ENCODE measurements at places on chromosomes 4 and X.

DNA sequence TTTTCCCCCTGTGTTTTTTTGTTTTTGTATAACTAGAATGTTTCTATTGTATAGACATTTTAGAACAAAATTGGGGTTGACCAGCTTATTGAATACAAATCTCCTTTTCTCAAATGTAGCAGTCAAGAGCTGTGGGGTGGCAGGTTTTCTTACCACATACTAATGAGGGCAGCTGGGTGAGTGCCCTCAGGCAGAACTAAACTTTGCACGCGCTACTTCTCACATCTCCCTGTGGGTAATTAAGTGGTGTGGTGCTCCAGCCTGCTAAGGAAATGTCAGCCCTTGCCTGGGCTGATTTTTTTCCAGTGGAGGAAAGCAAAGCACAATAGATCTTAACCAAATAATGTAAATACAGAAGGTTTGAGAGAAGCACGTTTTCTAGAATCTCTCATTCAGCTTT, 717.6 kb upstream of the TENM3 start:
- no peak overlapping the region for H3K4me3 ChIP-seq
- no peak for DNase-seq
- H3K27me3 ChIP-seq, result peaks cover 6% of the 10 kb centered on the region
- H3K27ac ChIP-seq, result no peak overlapping the region

DNA sequence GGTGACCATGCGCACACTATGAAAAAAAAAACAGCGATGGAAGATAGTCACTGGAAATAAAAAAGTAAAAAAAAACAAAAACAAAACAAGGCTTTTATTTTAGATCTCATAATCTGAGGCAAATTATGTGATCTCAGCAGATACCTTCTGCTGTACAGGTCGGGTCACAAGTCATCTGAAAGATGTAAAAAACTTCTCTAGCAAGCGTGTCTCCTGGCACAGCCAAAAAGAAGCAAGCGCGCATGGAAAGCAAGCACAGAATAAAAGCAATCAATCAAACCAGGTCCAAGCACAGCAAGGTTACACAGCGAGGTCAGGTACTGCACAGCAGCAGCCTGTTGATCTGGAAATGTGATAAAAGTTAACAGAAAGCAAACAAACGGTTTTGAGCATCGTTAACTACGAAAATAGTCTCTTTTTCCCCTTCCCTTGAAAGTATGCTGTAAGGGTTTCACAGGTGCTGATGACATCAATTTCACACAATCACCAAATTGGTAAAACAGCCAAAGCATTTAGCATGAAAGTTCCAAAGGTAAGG, 79.3 kb upstream of the MTNR1A start:
- H3K27me3 ChIP-seq, result no peaks in the 10 kb centered on the region
- DNase-seq, result no peak
- H3K27ac ChIP-seq, result no peak overlapping the region
- peaks cover 55% of the 10 kb centered on the region for H3K36me3 ChIP-seq
- no peak overlapping the region for H3K4me3 ChIP-seq
- no peaks in the 10 kb centered on the region for H3K4me1 ChIP-seq

DNA sequence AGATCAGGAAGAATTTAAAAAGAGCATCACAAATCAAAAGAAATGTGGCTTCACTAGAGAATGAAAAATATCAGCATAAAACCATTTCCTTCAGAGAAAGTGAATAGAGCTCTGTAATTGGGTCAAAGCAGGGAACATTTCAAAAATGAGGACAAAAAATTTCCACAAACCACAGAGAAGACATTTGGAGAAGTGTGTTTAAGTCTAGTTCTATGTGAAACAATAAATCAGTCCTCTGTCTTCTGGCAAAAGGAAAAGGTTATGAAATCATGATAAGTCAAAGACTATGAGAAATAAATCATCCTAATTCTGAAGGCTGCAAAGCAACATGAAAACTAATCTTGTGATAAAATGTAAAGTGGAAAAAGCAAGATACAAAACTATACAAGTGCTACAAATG, 27.9 kb downstream of the SMPX start:
- no peak for DNase-seq
- peaks cover 3% of the 10 kb centered on the region for H3K27me3 ChIP-seq
- no peaks in the 10 kb centered on the region for H3K4me1 ChIP-seq
- no peaks in the 10 kb centered on the region for H3K36me3 ChIP-seq
- H3K4me3 ChIP-seq, result no peak overlapping the region
- no peak overlapping the region for H3K27ac ChIP-seq

DNA sequence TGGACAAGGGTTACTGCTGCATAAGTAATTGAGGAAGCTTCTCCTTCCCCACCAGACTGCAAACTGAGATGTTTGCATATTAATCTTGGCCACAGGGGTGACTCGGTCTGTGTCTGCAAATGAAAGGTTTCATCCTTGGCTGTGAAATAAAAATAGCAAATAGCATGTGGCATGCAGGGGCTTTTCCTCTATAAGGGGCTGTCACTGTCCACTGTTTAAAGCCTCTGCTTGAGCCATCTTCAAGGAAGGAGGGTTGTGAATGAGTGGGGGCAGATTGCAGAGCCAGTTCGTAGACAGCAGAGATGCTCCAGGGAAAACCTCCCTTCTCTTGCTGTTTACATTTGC, 33.3 kb downstream of the TMSB4X start:
- H3K4me1 ChIP-seq, result peaks cover 7% of the 10 kb centered on the region
- H3K27me3 ChIP-seq, result no peaks in the 10 kb centered on the region
- H3K36me3 ChIP-seq, result no peaks in the 10 kb centered on the region
- H3K27ac ChIP-seq, result peak overlapping the region; percentile 26
- no peak overlapping the region for H3K4me3 ChIP-seq
- peak; percentile 34 for DNase-seq

GRCh38 chr4:12975511-12975910, 508.6 kb downstream of the RAB28 start:
- H3K4me1 ChIP-seq, result no peaks in the 10 kb centered on the region
- H3K36me3 ChIP-seq, result no peaks in the 10 kb centered on the region
- no peaks in the 10 kb centered on the region for H3K27me3 ChIP-seq
- no peak overlapping the region for H3K4me3 ChIP-seq
- no peak overlapping the region for H3K27ac ChIP-seq

DNA sequence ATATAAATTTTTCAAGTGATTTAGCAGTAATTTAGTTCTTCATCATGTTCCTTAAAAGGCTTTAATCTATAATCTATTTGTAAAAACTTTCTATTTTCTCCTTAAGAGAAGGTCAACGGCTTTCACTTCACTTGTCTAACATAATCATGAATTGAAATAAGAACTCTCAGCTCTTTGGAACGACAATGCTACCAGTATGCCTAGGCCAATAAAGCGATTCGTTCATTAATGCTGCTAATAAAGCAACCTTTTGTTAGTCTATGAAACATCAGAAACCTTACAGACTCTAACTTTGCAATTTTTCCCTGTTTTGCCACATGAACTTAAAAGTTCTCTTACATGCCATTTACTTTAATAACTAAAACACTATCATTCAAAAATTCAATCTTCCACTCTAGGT, 47.6 kb downstream of the FBXW7 start:
- no peaks in the 10 kb centered on the region for H3K36me3 ChIP-seq
- no peak for DNase-seq
- no peaks in the 10 kb centered on the region for H3K27me3 ChIP-seq
- no peak overlapping the region for H3K27ac ChIP-seq

GRCh38 chrX:13487731-13488505, 81.5 kb upstream of the EGFL6 start:
- H3K4me1 ChIP-seq, result peaks cover 2% of the 10 kb centered on the region
- no peak overlapping the region for H3K4me3 ChIP-seq
- peak overlapping the region; percentile 97 for H3K27ac ChIP-seq
- DNase-seq, result peak; percentile 88
- H3K27me3 ChIP-seq, result no peaks in the 10 kb centered on the region

All from IMR-90 (cell line).